Stimulated activated CD4-positive, alpha-beta T cell treated with anti-CD3 and anti-CD28 coated beads, Interleukin-1b, Interleukin-23, amount 100 ng/mL, for 24 hours (primary cell): ENCODE measurements at places on chromosomes 13 and 19.

- no peak for DNase-seq
These were observed 562.1 kb downstream of the DACH1 start for GRCh38 chr13:71304861-71305260.

DNA sequence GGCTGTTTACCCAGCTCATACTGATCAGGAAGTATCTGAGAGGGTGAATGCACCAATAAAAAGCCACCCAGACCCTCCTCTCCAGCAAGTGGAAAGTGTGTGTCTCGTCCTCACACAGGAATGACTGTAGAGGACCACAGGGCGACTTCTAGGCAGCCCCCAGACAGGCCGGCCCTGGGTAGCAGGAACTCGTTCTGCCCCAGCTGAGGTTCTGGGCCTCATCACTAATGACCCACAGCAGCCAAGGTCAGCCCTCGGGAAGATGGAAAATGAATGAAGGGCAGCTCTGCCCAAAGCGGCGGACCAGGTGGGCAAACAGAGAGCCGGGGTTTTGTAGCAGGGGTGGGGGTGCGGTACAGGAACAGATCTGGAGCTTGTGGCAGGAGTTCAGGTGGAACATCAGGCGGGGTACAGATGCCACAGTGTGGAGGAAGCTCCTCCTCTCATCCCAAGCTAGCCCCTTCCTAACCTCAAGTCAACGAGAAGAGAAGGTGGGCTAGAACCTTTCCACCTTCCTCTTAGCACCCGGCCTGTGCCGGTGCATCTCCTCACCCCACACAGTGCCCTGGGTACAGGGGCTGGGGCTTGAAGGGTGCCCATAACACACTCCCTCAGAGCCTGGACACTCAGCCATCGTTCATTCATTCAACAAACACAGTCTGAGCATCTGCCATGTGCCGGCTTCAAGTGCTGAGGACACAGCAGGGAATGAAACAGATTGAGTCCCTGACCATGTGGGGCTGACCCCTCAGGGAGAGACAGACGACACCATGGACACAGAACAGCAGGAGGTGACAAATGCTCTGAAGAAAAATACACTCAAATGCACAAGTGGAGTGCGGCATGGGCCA lies 36.2 kb downstream of the RFX2 start:
- DNase-seq = no peak

- DNase-seq = no peak
These were observed 220.8 kb upstream of the MAB21L1 start for GRCh38 chr13:35697186-35697730.

- no peak for DNase-seq
These were observed 1416.4 kb downstream of the UQCRFS1 start for GRCh38 chr19:27796540-27796939.

DNA sequence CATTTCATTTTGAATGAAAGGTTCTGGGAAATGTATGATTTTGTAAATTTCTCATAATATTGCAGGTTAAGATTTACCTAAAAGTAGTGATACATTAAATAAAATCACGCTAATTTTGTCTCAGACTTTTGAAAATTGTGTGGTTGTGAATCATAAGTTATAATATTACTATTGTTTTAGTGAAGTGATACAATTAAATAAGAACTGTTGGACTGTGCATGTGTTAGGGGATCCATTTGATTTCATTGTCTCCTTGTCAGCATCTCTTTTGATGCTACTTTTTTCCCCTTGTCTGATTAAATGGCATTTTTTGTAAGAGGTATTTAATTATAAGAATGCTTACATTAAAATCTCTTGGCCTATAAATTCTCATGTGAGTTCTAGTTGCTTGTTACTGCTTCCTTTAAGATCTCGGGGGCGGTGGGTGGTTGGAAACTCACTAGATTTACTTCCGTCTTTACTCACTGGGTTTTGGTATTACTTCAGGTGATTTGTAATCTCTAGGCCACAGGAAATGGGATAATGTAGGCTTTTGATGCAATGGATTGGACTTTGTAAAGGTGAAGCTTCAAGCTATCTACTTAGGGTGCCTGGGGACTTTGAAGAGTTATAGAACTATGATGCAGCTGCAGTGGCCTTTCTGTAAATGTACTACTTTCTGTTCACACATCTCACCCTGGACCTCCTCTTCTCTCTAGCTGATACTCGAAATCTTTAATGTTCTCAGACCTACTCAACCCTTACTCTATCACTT lies 66.5 kb downstream of the PAN3 start:
- DNase-seq = no peak

GRCh38 chr13:41394166-41394565 lies 63.2 kb upstream of the RGCC start:
- no peak for DNase-seq

- no peak for DNase-seq
These were observed 122.6 kb upstream of the SLC10A2 start for GRCh38 chr13:103188713-103189326.

DNA sequence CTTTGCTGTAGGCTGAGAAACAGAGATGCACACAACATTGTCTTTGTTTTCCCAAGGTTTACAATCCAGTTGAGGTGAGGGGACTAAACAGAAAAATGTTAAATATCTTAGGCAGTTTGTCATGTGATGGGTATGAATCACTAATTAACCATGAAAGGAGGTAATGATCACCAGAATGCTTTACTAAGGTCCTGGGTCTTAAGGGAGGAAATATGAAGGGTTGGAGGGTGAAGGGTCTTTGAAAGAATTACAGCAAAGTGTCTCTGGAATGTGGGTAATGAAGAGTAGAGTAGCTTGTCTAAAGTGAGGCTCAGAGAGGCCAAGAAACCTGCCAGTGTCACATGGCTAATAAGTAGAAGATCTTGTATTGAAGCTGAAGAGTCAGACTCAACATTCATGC lies 19.0 kb downstream of the BIVM start:
- no peak for DNase-seq

DNA sequence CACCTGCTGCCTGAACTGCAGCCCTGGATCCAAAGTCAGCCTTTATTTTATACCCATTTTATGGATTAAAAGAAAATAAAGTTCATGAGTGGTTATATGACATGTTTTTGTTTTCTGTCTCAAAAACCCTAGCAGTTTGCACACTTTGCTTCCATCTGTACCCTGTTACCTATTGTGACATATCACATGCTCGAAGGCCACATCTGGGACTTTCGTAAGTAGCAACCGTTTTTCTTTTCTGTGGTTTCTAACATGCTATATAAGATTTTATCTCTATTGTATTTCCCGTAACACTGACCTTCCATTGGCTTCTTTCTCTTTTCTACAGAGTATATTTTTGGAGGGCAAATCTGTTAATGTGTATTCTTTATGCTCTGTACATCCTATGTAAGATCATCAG lies 1007.2 kb downstream of the PCDH9 start:
- DNase-seq = no peak

GRCh38 chr19:13037161-13037560 lies 41.9 kb downstream of the NFIX start:
- no peak for DNase-seq
